ENCODE measurements at places on chromosomes 5 and 9.

GRCh38 chr9:113653746-113654604 lies 190.4 kb downstream of the RGS3 start:
- no peak for DNase-seq

- DNase-seq: no peak
Measured at GRCh38 chr9:70581214-70581954, 166.9 kb upstream of the KLF9 start.

- no peak for DNase-seq
Measured at GRCh38 chr5:175479125-175479881, 943 bp downstream of the SFXN1 start.

DNA sequence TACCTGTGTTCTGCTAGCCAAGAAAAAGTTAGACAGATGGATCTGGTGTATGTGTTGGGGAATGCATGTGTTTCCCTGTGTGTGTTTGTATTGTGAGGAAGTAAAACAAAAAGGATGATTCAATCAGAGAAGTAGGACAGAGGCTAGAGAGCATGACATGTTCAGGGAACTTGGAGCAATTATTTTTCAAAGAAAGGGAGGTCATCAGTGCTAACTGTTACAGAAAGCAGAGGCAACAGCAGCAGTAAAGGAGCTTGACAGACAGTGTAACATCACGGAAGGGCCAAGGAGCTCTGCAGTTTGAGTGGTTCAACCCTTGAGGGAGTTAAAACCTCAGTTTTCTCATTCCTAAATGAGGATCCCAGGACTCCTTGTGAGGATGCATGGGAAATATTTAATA lies 13.2 kb downstream of the SPINK1 start:
- DNase-seq: no peak

DNA sequence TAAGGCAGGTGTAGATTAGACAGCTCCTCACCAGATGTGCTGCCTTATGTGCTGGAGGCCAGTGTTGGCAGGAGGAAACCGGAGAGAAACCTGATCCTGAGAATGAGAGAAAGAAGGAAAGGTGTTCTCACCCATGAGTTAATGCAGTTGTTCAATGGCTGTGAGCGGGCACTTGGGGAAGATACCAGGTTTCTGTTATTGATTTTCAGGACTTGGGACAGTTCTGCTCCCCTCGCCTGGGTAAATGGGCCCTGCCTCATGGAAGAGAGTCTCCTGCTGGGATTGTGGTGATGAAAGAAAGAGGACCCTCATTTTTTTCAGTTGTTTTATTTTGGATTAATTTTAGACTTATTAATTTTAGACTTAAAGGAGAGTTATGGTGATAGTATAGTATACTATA lies 59.5 kb downstream of the EGFLAM start:
- no peak for DNase-seq

- no peak for DNase-seq
Measured at GRCh38 chr5:164439799-164440198, 934.4 kb downstream of the MAT2B start.

DNA sequence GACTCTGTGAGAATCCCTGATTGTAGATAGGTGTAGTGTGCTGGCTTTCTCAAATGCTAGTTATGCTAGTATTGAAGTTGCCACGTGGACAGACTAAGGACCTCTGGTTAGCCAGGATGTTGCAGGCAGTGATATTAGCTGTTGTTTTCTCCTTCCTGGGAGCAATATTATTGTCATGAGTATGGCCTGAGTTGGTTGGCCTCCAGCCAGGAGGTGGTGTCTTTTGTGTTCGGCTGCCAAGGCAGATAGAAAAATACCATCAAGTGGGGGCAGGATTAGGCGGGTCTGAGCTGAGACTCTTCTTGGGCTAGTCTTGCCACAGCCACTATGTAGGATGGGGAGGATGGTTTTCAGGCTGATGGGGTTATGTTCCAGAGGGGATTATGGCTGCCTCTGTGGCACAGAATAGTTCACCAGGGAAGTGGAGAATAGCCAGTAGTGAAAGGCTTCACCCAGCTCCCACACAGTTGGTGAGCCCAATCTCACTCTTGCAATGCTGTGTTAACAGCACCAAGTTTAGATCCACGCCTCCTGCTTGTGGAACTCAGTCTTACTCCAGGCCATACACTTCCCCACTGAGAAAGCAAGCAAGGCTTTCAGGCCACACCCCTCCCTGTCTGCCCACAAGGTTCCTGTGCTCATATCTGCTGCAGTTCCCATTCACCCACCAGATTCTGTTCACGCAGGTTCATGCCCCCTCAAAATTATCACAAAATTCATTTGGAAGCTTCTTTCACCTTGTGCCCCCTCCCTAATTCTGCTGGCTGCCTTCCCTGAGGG lies 31.2 kb downstream of the GHR start:
- DNase-seq: no peak

DNA sequence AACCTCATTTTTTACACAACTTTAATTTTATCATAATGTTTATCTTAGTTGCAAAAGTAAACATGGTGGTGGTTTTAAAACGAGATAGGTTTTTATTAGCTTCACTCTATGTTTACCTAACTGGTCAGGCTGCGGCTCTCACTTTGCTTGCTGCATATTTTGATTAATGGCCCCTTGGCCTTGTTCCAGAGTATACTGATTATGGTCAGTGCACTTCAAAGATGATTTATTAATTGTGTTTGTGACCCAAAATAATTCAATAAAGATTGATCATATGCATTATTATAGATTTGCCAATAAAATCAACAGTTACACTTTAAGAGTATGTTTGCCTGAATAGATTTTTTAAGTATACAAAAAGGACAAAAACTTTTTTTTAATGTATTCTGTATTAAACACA lies 188.0 kb downstream of the XRCC4 start:
- DNase-seq: no peak

DNA sequence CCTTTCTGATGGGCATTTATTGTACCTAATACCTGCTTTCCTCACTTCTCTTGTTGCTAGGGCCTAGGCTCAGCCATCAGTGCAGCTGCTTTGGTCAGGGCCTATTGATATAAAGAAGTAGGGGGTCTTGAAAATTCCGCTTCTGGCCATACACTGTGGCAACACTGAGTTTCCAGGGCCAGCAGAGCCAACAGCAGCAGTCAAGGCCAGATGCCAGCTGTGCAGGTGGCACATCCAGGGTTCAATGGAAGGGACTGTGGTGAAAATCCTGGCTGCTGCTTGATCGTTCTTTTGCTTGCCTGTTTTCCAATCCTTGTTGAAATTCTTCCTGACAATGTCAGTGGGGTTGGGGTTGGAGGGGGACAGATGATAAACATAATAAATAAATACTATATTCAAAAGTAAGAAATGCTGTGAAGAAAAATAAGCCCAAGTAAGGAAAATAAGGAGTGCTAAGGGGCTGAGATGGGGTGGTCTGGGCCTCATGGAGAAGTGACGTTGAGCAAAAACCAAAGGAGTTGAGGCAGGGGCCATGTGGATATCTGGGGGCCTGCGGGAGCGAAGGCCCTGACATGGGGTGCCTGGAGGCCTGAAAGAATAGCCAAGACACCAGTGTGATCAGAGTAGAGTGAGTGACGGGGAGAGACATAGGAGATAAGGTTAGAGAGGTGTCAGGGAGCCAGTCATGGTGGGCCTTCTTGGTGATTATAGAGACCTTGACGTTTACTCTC lies 91.0 kb upstream of the ALDH1B1 start:
- no peak for DNase-seq

GRCh38 chr5:147446523-147446922 lies 63.3 kb downstream of the DPYSL3 start:
- no peak for DNase-seq

- DNase-seq: no peak
Measured at GRCh38 chr5:55877655-55878054, 26.5 kb downstream of the IL31RA start.

GRCh38 chr9:69199769-69200470 lies 25.8 kb downstream of the TJP2 start:
- DNase-seq: no peak

GRCh38 chr5:172956936-172957335 lies 2.3 kb upstream of the RPL26L1 start:
- DNase-seq: no peak

GRCh38 chr5:139068494-139069151 lies 129.5 kb downstream of the SIL1 start:
- no peak for DNase-seq

GRCh38 chr9:27470291-27470856 lies 53.7 kb upstream of the IFNK start:
- DNase-seq: no peak

DNA sequence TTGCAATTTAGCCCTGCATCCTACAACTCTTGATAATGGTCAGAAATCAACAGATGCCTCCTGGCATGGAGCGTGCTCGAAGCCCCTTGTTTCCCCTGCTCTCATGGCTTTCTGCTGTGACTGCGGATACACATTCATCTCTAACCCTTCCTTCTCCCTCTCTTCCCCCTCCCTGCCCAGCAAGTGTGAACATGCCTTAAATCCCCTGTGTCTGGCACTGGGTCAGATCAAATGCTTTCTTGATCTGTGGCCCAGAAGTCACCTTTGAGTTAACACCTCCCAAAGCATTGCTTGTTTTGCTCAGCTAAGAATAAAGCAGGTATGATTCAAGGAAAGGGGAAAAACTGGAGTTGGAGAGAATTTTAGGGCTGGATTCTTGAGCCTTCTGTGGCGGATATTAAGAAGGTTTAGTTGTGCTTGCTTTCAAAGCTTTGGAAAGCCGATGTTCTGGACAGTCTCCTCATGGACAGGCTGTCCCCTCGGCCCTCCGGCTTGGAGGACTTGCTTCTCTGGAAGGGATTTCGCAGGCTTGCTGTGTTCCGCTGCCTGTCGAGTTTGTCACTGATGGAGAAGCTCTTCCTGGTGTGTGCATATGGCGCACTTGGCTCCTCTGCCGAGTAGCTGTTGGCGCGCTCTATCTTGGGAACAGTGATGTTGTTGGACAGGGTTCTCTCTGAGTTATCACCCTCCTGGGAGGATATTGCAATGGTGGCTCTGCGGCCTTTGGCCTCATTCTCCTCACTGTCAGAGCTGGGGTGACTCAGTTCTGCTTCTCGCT lies 121.3 kb upstream of the KLF9 start:
- no peak for DNase-seq

DNA sequence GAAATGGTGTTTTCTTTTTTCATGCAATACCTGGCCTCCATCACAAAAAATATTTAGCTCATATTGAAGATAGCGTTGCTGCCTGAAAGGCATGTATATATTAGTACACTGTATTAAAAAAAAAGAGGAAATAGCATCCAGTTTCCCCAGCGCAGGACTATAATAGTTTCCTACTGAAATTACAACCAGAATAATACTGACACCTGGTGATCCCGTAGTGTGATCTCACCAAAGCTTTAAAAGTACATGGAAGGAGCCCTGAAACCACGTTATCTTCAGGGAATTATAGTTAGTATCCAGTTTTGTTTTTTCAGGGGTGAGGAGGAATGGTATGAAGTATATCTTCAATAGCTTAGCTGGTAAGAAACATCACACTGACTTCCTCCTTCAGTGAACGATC lies 264.9 kb downstream of the CD180 start:
- DNase-seq: no peak

DNA sequence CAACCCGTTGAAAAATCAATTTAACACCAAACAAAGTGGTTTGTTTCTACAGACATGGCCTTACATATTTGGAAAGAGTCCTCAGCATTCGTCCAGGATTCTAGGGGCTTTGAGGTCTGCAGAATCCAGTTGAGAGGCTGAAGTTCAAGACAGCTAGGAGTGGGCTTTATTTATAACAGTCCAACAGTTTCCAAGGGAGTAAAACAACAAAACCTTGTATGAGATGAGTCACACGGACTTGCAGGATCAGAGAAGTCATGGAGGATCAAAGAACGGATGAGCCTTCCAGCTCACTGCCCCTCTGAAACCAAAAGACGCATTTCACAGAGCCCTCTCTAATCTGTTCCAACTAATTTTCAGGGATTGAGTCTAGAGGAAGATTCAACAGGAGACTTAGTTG lies 11.1 kb upstream of the ESM1 start:
- no peak for DNase-seq

GRCh38 chr5:148713735-148714508 lies 59.6 kb upstream of the HTR4 start:
- no peak for DNase-seq

- DNase-seq: no peak
Measured at GRCh38 chr5:54707841-54708240, 190.3 kb downstream of the SNX18 start.

- DNase-seq: no peak
Measured at GRCh38 chr5:16975950-16976624, 40.0 kb upstream of the MYO10 start.

- no peak for DNase-seq
Measured at GRCh38 chr5:78108564-78108963, 185.9 kb downstream of the AP3B1 start.

DNA sequence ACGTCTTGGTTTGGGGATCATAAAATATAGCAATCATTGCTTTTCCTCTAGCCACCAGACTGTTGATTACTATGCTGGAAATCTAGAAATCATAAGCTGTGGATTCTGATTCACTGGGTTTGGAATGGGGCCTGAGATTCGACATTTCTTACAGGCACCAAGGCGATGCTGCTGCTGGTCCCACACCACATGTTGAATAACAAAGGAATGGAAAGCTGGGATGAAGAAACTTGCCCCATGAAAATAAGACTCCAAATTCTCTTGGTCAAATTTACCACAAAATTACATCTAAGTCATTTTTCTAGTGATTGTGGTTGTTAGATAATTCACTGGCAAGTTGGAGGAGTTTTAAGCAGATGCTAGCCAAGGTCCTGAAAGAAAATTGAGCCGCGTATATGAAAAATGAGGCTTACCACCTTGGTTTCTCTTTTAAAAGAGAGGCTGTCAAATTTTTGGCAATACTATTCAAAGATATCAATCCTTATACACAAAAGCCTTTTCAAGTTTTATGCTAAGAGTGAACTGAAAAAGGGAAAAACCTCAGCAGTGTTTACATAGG lies 23.0 kb upstream of the MEIKIN start:
- no peak for DNase-seq

GRCh38 chr5:22846693-22847092 lies 6.5 kb downstream of the CDH12 start:
- DNase-seq: no peak

DNA sequence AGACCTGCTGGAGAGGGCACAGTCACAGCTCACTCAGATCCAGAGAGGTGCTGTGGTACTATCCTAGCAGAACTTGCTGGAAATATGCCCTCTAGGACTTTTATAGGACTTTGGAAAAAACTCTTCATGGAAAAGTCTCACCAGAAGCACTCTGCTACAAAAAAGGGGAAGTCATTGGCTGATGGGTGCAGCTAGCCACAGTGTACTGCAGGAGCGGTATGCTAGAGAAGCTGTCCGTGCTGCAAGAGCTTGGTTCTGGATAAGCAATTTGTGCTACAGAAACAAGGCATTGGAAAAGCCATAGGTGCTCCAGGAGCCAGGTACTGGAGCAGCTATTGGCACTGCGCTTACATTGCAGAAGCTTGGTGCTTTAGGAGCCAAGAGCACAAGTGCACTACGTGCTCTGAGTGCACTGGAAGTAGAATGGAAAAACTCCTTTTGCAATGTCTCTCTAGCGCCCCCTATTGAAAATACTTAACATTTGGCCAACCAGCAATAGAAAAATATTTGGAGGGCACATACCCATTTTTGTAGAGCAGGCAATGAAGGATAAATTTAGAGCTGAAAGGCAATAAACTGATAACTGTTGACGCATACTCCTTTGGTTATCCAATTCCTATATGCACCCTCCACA lies 83.4 kb downstream of the MEGF10 start:
- no peak for DNase-seq

Measured in stimulated activated CD8-positive, alpha-beta memory T cell treated with anti-CD3 and anti-CD28 coated beads, Interleukin-12 subunit alpha, Interleukin-12 subunit beta, amount 100 ng/mL, for 1 hour (primary cell).